ENCODE measurements at places on chromosomes 2 and 18. TPM values are rescaled to one million over a fixed set of nuclear protein-coding genes. Genes with fewer than 3 reads are reported as not detected.

- no peak for DNase-seq
Measured at GRCh38 chr2:145925591-145925990, 1405.7 kb upstream of the ZEB2 start.

DNA sequence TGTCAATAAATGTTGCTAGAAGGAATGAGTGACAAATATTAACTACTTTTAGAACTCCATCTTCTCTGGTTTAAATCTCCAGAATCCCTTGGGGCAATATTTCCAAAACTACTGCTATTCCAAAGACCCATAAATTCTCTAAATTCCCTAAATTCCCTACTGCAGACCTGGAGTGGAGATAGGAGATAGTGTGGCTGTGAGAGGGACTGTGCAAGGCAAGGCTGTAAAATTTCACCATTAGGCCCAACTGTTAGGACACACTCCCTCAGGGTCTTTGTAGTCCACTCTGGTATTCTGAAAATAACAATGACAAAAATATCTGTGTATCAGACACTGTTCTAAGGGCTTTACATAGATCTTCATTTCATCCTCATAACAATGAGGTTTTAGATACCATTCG lies 67.9 kb downstream of the MYL12B start:
- DNase-seq, result no peak

- no peak for DNase-seq
Measured at GRCh38 chr2:105989070-105989469, 205.0 kb downstream of the UXS1 start.

- no peak for DNase-seq
Measured at GRCh38 chr18:34495506-34495905, 214.6 kb upstream of the DTNA start.

DNA sequence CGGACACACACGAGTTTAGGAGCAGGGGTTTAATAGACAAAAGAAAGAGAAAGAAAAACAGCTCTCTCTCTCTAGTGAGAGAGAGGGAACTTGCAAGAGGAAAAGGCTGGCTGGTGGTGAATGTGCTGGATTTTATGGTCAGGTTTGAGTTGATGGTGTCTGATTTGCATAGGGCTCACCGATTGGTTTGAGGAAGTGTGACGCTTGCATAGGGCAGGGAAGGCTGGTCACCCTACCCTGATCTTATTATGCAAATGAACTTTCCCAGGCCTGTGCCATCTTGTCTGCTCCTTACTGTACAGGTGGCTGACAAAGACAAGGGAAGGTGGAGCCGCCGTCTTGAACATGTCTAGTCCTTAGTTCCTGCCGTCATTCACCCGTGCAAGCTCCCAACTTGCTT lies 408.9 kb downstream of the RIT2 start:
- no peak for DNase-seq

GRCh38 chr2:196276421-196276820 lies 105.0 kb upstream of the STK17B start:
- no peak for DNase-seq

DNA sequence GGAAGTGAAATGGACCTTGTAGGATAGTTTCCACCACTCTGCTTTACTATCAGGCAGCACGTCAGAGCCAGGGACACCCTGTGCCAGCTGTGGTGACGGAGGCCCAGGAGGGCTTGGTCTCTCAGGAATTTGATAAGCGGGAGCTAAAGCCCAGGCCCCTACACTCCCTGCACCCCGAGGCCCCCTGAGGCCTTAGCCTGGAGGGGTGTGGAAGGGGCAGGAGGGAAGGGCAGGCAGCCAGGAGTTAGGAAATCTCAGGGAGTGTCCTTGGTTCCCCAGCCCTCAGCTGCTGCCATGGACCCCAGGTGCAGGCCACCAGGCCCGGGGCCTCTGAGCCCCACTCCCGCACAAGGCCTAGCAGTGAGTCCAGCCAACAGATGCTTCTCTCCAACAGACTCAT lies 38.2 kb downstream of the PDIA6 start:
- no peak for DNase-seq

DNA sequence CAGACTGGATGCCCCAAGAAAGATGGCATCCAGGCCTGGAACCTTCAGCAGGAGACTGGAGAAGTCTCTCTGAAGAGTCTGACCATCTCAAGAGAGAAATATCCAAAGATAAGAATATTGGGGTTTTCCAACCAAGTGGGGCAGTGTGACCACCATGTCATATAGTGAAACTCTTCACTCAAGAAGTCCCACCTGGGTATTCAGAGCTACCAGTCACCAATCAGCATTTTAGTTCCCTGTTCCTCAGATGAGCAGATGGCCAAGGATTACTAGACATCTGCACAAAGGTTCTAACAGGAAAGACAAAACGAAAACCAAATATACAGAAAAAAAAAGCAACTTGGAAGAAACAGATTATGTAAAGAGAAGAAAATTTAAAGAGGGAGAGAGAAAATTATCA lies 38.5 kb upstream of the CXCR4 start:
- no peak for DNase-seq

DNA sequence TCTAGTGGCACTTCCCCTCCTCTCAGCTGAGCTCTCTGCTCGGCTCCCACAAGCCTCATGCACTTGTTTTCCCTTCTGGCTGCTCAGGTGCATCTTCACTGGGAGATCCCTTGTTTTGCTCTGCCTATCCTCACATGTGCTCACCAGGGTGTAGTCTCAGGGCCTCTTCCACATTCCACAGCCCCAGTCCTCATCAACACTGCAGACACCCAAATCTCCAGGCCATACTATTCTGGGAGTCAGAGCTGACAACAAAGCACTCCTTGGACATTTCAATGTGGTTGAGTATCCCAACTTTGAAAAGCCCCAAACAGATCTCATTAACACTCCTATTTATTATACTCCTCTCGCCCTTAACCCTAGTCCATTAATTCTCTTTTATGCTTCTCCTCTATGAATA lies 71.3 kb downstream of the CCDC93 start:
- DNase-seq, result no peak

- DNase-seq, result no peak
Measured at GRCh38 chr2:12498704-12499103, 218.0 kb upstream of the TRIB2 start.

DNA sequence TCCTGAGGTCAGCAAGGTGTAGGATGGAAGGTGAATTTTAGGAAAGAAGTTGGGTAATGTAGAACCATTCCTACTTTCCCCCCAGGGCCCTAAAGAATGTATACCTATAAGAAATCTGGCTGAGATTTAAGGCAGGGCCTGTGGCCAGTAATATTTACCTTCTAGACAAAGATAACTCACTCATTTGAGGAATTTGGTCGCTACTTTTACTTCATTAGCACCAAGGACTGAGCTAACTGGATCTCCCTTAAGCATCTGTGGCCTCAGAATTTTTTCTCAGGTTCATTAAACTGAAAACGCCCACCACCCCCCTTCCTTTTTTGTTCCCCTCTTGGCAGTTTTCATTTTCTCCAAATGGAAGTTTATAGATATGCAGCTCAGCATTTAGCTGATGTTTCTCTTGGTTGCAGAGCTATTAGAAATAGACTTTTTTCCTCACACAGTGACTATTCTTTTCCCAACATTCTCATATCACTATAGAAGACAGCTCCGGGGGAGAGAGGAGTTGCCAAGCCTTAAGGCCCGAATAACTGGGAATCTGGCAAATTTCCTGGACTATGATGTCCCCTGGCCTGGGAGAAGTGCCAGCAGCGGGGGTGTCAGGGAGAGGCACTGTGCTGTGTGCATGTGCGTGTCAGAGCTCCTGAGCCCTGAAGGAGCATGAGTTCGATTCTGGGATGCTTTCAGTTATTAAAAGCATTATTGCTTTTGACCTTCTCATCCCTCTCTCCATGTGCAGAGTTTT lies 310.9 kb downstream of the PRKCE start:
- no peak for DNase-seq

GRCh38 chr2:201597397-201597796 lies 45.9 kb downstream of the TMEM237 start:
- DNase-seq, result no peak

DNA sequence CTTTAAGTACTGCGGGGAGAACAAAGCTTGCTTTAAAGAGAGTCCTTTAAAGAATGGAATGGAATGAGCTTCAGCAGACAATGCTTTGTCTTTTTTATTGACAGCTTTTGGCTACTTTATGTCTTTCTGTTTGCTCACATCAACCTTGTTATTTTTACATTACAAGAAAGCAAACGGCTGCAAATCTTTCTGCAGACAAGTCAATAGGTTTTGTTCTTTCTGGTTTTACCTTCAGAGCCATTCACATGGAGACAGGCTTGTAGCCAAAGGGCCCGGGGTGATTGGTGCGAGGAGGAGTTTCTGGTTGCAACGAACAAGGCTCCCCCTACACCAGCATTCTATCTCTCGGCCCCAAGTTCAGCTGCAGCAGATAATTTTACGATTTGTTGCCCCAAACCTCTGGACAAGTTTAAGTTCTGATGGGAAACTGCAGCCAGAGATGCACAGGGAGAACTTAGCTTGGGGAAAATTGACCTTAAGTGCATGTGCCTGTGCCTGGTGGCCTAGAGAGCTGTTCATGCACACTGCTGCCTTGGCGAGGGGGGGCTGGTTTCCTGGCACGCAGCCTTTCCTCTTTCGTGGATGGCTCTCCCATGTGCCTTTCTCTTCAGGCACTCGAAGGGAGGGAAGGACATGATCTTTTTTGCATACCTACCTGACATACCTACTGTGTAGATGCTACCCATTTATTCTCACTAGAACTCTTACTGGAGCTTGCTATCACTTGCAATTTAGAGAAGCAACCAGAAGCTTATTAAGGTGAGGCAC lies 543.2 kb downstream of the DCDC2C start:
- no peak for DNase-seq

DNA sequence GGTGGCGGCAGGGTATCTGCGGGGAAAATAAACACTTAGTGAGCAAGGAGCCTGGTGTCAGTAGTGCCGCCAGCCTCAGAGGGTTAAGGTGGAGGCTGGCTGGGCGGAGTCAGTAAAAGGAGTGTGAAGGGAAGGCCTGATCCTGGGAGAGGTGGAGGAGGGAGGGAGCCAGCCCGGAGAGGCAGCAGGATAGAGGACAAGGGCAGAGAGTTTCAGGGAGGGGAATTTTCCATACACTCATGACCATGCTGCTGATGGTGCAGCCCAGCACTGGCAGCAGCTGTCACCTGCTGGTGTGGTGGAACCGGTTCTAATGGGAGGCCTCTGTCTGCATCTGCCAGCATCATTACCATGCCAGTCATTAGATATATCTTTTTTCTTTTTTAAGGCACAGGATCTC lies 2.0 kb upstream of the TEX44 start:
- DNase-seq, result no peak

- no peak for DNase-seq
Measured at GRCh38 chr2:9029721-9030120, 26.2 kb upstream of the MBOAT2 start.

GRCh38 chr2:202771336-202771735 lies 100.2 kb downstream of the ICA1L start:
- no peak for DNase-seq

DNA sequence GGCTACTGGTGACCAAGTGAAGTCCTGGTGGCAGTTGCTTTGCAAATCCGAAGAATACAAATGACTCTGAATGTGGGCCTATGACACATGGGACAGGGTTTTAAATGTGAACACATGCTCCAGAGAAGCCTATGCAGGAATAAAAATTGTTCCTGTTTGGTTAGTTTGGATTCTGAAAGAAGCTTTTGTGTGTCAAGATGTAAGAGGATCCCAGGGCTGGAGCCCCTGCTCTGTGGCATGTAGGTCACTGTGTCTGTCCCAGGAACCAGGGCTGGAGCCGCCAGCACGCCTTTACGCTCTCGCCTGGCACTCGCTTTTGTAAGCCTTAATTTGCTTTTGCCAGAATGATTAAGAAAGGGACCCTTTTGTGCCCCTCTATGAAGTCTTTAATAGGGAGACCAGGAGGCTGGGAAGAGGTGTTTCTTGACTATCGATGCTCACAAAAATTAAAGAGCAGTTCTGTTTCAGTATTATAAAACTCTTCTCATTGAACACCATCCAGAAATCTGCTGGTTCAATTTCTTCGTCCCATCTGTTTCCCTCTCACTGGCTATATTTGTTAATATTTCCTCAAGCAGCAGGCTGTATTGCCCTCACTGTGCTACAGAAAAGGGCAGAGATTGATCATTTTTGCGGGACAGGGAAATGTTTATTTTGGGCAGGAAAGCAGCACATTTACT lies 532.7 kb upstream of the POU3F3 start:
- DNase-seq, result no peak

DNA sequence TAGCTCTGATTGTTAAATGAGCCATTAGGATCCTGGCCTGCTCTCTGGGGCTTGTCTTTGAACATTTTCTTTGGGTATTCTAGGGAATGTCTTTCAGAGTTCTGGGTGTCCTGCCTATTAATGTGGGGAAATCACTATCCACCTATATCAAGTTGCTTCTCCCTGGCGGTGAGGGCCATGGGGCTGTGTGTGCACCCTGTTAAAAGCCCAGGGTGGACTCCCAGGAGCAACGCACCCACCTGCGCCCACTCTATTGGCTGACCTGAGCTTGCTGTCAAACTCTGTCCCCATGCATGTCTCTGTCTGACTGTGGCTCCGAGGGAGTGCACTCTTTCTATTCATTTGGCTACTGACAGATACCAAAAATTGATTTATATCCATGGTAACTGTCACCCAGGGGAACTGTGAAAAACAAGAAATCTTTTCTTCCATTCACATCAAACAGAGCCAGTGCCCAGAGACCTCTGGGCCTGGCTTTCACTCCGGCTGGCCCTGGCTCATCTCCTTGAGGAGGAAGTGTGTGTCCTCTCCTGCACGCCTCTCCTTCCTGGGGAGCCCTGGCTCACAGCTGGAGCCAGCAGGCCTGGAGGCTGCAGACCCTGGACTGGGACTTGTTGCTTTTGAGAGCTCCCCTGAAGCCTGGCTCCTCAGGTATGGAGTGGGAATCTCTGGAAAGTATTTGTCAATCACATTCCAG lies 10.5 kb upstream of the TOGARAM2 start:
- no peak for DNase-seq

DNA sequence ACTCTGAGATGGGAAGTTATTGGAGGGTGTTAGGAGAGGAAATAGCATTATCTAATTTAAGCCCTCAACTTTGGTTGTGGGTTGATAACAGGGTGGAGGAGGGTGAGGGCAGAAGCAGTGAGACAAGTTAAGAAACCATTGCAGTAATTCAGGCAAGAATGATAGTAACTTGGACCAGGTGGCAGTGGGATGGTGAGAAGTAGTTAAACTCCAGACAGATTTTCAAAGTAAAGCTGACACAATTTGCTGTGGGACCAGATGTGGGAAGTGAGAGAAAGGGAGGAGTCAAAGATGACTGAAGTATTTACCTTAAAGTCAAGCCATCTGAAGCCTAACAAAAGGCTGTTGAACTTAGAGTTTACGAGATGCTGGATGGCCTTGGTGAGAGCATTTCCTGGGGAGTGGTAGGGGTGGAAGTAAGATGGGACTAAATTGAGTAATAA lies 163.2 kb upstream of the KLF7 start:
- no peak for DNase-seq

The SMYD1 gene
- total RNA-seq, result not detected

The ZNF236 gene
- total RNA-seq, result 20.7 TPM

The FAM110C gene
- total RNA-seq, result under 0.01 TPM

The SLC23A3 gene
- total RNA-seq, result 0.27 TPM

The OSBPL1A gene
- total RNA-seq, result 14.8 TPM

The SDC1 gene
- 0.27 TPM for total RNA-seq

The TFCP2L1 gene
- total RNA-seq, result 0.54 TPM

The SERPINB3 gene
- not detected for total RNA-seq

The CCDC121 gene
- total RNA-seq, result 1.9 TPM

The CCDC178 gene
- total RNA-seq, result not detected

The ARHGEF33 gene
- under 0.01 TPM for total RNA-seq

The PRSS56 gene
- total RNA-seq, result not detected

The ANKRD30BL gene
- not detected for total RNA-seq

The IL1RL1 gene
- 1.6 TPM for total RNA-seq

Measured in hematopoietic multipotent progenitor cell (in vitro differentiated cells).